NCI-H1048 (cell line): ENCODE measurements at places on chromosomes 5 and 9.

DNA sequence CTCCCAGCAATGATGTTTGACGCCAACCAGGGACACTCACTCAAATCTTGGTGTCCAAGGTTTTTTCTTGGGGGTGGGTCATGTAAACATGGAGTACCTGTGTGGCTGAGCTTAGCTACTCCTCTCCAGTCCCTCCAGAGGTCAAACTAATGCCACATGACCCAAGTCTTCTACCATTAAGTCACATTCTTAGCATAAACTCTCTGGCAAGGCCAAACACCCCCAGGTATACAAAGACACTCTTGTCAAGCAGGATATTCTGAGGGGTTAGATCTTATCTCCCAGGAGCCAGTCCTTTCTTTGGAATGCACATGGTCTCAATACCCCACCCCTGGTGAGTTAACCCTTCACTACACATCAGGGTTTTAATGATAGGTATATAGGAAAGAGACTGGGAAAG is 161.4 kb downstream of the PDZD2 start:
- no peak for DNase-seq

GRCh38 chr9:108053555-108054061 is 564.0 kb upstream of the KLF4 start:
- no peak for DNase-seq

GRCh38 chr5:153632748-153633290 is 142.3 kb downstream of the GRIA1 start:
- no peak for DNase-seq

DNA sequence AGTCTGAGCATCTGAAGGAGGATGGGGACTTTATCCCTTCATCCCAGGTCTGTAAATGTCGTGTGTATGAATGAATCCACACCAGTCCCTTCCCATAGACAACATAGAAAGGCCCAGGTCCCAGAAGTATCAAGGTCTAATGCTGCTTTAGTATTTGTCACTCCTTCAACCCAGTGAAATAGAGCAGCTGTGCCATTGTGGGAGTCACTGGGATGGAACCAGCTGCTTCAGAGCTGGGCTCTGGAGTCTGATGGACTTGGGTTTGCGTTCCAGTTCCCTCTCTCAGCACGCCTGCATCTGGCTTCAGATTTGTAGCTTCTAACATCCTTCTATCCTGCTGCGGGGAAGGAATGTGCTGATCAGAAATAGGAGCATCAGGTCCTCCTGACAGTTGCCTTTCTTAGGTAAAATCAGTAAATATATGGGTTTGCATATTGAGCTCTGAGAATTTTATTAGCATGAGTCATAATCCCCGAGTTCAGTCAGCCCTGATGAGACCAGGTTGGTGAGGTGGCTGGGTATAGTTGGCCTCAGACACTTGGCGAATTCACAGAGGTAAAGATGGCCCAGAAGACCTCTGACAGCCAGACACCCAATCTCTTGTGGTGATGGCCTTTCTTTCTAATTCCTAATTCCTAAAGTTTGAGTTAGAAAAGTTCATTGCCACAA is 10.1 kb downstream of the ACO1 start:
- DNase-seq = no peak

- no peak for DNase-seq
These were observed 505.6 kb downstream of the TLE1 start for GRCh38 chr9:81183761-81184160.

GRCh38 chr9:21804791-21805190 is 2.4 kb downstream of the MTAP start:
- no peak for DNase-seq

GRCh38 chr9:101639311-101639710 is 44.5 kb upstream of the PPP3R2 start:
- no peak for DNase-seq

DNA sequence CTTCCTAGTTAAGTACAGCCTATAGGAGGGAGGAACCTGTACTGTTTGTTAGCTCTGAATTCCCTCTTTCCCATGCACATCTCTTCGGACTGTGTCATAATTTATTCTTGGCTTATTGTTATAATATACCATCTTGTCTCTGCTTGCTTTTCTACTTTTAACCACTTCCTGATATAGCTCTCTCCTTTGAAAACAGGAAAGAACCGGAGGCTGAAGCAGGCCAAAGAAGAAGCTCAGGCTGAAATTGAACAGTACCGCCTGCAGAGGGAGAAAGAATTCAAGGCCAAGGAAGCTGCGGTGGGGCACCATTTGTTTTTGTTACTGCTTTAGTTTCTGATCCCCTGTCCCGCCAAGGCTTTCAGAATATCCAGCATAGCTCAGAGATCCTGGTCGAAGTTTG is 4.8 kb downstream of the ATP6V1G1 start:
- DNase-seq = no peak

DNA sequence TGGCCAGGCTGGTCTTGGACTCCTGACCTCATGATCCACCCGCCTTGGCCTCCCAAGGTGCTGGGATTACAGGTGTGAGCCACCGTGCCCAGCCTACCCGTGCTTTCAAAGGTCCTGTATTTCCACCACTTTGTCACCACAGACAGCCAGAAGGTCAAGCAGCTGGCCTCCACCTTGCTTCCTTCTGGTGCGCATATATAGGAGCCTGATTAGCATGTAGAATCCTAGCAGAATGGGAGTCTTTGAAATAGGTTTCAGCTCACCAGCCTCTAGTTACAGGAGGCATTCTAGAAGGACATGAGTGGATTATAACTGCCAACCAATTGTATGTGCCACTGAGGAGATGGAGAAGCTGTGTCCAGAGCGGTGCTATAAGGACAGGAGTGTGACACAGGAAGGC is 18.9 kb downstream of the POLR1E start:
- DNase-seq = no peak

DNA sequence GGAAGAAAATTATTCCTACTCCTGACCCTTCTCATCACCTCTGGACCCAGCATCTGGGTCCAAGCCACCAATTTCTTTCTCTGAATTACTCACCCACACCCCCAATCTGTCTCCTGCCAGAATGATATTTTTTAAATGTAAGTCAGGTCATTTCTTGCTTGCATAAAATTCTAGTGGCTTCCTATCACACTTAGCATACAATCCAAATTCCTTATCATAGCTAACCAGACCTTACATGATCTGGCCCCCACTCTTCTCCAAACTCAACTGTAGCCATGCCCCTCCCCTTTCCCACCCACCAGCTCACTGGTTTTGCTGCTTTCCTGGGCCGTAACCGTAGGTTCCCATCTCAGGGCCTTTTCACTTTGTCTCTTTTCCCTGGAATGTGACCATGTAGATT is 15.2 kb downstream of the HTR4 start:
- DNase-seq = no peak

DNA sequence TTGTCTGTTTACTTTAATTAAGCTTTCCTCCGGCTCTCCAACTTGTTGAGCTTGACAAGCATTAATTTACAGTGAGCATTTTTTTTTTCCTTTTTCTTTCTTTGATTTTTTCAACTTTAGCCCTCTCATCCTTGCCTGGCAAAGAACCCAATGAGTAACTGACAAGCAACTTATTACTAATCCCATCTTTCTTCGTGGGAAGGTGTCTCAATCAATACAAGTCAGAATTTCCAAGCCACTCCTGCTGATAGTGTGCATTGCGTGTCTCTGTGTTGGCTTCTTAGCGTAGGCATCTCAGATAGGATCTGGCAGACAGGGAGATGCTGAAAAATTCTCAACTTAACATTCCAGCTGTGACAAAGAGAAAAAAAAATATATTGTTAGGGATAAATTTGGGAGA is 527.7 kb upstream of the WWC1 start:
- DNase-seq = no peak

- no peak for DNase-seq
These were observed 174.7 kb upstream of the FBXL17 start for GRCh38 chr5:108556441-108557145.

GRCh38 chr9:109907810-109908458 is 127.9 kb downstream of the PALM2AKAP2 start:
- DNase-seq = no peak

DNA sequence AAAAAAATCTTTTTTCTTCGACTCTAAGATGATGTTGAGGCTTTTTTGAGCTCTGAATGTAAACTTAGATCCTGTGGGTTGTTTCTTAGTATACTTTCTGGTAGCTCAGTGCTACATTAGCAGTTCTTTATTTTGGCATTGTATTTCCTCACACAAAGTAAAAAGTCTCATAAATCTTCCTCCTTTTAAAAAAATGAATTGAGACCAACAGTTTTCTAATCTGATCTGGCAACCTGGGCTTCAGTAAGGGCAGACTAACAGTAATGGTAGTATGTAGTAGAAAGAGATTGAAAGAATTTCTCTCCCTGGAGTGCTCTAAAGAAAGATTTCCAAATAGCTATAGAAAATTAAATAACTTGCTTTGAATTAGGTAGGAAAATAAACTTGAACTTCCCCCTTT is 31.4 kb downstream of the ZCCHC7 start:
- DNase-seq = no peak

- DNase-seq = no peak
These were observed 680 bp upstream of the RFK start for GRCh38 chr9:76394960-76395252.

- peak; percentile 37 for DNase-seq
These were observed 2.4 kb downstream of the SPINK6 start for GRCh38 chr5:148205044-148205806.
